Brain pericyte (primary cell): ENCODE measurements at places on chromosomes 5 and 9.
A peak's percentile ranks its signal among the peaks of the same experiment; 100 is the strongest.

DNA sequence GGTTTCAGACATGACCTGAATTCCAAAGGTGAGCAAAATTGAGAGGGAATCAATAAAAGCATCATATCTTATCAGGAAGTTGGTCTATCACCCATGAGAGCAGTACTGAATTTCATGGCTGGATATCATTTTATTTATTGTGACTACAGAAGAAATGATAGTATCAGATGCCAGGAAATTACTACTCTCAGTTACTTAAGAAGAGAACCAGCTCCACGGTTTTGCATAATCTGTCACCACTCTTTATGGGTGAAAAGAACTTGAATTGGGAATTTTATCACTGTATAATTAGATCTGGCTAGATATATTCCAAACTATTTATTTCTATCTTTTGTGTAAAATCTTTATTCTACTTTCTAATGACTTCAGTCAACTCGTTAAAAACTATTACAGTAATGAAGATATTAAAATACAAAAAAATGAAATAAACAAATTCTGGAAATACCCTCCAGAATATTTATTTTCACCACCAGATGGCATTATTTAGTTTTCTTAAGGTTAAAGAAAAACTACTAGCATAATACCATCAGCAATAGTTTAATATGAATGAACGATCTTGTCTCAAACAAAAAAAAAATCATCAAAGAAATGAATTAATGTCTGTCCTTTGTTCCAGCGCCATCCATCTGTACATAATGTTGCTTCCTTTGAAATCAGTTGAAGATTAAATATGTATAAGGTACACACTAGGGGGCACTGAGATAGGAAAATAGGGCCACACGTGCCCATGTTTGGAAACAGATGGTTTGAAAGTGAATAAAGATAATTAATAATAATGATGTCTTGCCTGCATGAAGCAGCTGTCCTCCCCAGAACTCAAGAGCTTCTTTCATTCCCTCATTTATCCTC, 84.7 kb upstream of the SLCO6A1 start:
- no peak for DNase-seq

DNA sequence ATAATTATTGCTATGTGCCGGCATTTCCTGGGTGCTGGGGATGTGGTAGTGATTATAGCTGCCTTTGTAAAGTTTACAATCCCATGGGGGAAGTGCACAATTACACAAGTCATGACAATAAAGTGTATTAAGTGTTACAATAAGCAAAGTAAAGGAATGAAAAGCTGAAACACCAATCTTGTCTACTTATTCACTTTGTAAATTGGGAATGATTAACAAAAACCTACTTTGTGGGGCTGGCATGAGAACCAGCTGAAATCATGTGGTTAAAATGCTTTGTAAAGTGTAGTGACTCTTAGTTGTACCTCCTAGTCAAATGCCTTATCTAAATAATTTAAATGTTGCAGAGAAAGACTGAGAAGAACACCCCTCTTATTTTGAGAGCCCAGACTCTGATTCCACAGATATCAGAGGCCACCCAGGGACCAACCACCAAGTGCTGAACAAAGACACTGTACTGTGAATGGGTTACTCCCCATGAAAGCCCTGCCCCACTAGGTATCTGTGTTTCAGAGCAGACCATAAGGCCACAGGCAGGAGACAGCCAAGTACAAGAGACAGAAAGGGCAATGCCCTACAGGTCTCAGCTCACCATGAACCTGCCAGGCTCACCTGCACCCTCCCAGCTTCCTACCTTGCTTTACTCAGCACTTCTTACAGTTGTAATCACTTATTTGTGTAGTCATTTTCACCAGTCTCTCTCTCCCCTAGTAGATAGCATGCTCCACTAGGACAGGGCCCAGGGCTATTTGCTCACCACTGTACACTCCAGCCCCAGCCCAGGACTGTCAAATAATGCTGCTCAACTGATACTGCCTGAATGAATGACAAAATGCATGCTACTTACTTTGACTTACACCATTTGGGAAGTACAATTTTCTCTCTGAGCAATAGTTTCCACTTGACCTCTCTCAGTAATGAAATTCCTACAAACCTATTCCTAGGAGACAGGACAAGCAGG, 101.6 kb upstream of the APC start:
- DNase-seq = no peak

GRCh38 chr5:8720506-8720905, 825.4 kb downstream of the SEMA5A start:
- no peak for DNase-seq

DNA sequence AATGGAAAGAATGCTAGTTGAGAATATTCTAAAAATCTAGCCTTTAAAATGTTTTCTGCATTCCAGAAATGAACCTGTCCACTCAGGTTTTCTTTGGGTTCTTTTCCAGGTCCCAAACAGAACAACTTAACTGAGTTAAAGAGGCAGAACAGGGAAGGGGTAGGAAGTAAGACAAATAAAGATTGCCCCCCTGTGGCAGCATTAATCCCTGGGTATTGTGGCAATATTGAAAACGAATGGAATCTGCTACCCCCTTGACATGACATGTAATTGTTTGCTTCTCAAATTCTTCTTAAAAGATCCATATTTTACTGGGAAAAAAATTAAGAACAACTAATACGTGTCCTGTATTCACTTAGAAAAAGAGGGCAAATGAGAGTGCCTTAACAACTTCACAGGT, 9.3 kb upstream of the RBM22 start:
- no peak for DNase-seq

GRCh38 chr9:134776080-134776796, 104.4 kb upstream of the FCN2 start:
- DNase-seq = no peak

DNA sequence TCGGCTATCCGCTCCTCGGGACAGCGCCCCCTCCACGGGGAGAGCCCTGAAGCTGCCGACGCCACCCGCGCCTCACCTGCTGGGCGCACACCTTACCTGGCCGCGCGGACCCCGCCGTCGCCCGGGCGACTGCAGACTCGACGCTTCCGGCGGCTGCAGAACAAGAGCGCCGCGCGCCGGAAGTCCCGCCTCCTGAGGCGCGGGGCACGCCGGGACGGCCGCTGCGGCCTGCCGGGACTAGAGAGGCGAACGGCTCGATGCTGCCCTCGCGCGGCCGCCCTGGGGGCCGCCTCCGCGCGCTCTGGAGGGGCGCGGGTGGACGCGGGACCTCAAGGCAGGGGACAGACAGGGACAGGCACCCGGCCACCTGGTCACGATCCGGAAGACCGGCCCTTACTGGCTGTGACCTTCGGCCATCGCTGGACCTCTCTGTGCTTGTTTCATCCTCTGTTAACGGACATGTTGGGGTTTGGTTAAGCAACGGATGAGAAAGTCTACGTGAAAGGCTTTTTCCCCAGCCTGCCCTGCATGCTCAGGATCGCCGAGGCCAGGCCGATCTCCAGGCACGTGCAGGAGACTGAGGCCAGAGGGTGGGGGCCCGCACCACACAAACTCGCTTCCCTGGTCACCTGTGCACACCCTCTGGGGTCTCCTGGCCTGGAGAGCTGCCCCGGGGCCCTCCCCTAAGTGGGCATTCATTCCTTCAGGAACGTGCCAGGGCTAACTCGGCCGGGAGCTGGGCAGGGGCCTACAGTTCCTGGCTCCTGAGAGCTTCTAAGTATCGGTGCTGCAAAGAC, at the start of gene SNAPC4:
Gene SNAPC4, minus strand, starts transcription at position 133 of the 797 bp plus-strand sequence. CDS start 1,742 bp downstream, outside the sequence.
- DNase-seq = no peak

- DNase-seq = peak; percentile 47
These were observed 11.8 kb downstream of the ITGA1 start for GRCh38 chr5:52799358-52799982.

- no peak for DNase-seq
These were observed 35.3 kb downstream of the NDFIP1 start for GRCh38 chr5:142143878-142144277.

GRCh38 chr5:149429839-149430721, 51.0 kb upstream of the IL17B start:
- DNase-seq = no peak

GRCh38 chr5:147140558-147140957, 94.3 kb upstream of the STK32A start:
- no peak for DNase-seq

- DNase-seq = no peak
These were observed 70.6 kb upstream of the ZNF622 start for GRCh38 chr5:16536246-16536645.

DNA sequence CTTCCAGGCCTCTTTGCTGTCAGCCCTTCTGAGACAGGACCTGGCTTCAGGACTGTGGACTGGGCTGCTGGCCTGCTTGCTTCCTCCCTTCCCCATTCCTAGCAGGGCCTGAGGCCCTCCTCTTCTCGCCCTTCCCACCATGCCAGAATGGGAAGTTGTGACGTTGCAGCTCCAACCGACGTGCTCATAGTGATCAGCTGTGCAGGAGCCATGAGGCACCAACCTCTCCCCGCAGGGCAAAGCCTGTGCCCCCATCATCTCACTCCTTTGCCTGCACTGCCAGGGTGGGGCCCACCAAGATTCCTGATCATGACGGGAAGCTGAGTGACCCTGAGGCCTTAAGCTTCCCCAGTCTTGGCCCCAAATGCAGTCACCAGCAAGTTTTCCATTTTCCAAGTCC, 45.1 kb upstream of the GARNL3 start:
- DNase-seq = no peak

DNA sequence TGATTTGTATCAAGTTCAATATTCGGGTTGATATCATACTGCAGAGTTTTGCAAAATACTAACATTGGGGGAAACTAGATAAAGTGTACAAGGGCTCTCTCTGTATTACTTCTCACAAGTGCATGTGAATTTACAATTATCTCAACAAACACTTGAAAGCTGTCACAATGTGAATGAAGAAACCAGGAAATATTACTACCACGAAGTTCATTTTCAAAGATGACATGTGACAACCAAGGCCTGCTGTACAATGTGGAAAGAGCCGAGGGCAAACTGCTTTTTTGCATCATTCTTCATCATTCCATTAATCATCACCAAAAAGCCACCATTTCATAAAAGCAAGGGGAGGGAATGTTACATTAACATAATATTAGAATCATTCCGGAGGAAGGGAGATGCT, 310.0 kb downstream of the GLIS3 start:
- DNase-seq = no peak

GRCh38 chr9:101485924-101486692, 47.5 kb upstream of the RNF20 start:
- no peak for DNase-seq

- DNase-seq = no peak
These were observed 28.2 kb downstream of the RASGEF1C start for GRCh38 chr5:180180846-180181245.
